ENCODE measurements at places on chromosomes 5 and 9.
A peak's percentile ranks its signal among the peaks of the same experiment; 100 is the strongest.

- no peak for DNase-seq
Measured at GRCh38 chr9:8877753-8878494, 1078.3 kb upstream of the DMAC1 start.

GRCh38 chr5:173547579-173547978 is 68.9 kb downstream of the BOD1 start:
- DNase-seq = no peak

- no peak for DNase-seq
Measured at GRCh38 chr9:18743971-18744370, 270.0 kb downstream of the ADAMTSL1 start.

DNA sequence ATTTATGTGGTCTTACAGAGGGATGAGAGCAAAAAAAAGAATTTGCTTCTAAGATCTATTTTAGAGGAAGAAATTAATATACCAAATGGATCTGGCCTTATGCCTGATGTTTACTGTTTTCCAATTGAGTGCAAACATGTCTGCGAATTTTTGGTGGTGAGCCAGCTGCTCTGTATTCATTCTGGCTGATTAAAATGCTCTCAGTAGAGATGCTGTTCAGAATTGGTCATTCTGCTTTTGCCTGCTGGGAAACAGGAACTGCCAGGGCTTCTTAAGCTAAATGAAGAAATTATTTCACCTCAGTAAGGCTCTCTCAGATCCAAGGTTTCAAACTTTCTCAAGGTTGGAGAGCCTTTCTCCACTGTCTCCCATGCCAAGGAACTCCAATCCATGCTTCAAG is 132.0 kb upstream of the SV2C start:
- peak; percentile 57 for DNase-seq

DNA sequence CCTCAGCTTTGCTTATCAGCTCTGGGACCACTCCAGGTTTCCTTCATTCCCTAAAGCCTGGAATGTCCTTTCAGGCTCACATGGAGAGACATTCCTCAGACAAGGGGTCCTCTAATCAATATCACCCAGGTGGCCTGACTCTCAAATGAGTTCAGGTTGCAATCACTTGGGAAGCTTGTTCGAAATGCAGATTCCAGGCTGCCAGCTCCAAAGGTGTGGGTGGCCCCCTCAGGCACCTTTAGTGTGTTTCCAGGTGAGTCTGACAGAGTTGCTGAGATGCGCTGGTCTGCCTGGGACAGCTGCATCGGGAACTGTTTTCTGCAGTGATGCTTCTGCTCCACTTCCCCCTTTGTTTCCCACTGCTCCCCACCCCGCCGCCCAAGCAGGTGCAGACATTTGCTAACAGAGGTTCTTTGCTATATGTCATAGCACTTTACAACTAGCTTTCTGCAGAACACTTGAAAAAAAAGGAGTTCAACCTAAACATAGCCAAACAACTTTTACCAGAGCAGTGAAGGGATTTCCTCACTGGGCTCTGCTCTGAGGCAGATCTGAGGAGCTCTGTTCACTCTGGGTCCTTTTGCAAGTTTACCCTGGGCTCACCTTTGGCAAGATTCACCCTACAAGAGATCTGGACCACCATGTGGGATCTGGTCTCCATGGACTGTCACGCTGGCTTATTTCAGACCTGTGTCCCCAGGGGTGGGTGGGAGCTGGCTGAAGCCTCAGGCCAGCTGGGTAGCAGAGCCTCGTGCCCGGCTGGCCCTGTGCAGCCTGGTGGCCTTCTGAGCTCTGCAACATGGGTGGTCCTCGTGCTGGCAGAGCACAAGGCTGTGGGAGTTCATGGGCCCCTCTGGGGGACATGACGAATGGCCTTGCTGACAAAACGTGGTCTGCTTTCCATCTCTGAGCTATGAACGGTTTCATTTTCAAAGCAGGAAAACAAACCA is 539.6 kb downstream of the CCDC171 start:
- no peak for DNase-seq

DNA sequence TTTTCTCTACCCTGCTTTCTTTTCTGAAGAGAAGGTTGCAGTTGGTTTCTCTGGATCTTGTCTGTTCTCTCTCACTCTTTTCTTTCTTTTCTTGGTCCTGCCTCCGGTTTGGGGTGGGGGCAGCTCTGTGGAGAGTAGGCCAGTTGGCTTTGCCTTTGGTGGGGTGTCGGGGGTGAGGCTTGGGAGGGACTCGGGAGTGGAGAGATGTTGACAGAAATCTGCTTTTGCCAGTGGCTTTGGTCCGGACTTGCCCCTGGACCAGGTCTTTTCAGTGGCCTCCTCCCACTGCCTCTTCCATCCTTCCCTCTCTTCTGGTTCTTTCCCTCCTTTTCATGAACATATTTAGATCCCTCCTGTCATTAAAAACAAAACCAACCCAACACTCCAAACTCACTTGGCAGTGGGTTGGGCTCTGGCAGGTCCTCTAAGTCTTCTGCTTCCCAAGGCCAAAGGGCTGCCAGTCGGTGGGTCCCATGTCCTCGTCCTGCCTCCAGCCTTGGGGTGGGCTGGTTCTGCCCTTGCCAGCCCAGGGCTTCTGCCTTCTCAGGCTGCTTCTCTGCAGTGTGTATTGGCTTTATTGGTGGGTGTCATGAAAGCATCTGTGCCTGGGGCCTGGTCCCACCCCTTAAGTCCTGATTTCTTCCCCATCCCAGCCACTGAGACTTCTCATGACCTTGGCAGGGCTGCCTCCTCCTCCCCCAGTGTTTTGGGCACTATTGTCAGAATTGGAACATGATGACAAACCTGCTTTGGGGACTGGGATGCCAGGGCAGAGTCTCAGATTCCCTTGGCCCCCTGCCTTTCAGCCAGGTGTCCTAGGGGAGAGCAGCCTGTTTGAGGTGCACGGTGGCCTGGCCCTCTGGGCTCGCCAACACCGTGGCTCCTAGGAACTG is 16.9 kb downstream of the ANKRD33B start:
- DNase-seq = peak; percentile 5

- DNase-seq = no peak
Measured at GRCh38 chr9:18441261-18441660, 32.7 kb upstream of the ADAMTSL1 start.

DNA sequence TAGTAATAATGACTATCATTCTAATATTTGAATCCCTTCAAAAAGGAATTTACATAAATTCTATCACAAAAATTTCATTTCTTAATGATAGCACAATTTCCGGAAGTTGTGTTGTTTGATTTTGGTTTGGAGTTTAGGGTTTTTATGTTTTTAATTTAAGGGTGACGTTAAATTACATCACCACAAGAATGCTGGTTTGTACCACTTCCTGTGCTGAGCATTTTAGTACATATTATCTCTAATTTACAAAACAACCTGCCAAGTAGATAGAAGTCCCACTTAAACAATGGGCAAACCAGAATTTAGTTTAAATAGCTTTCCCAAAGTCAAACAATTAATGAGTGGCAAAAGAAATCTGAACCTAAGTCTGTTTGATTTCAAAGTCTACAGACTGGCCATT is 63.4 kb downstream of the DENND1A start:
- no peak for DNase-seq

GRCh38 chr5:16784843-16785791 is 151.0 kb downstream of the MYO10 start:
- DNase-seq = peak; percentile 17
